CD4-positive, alpha-beta memory T cell (primary cell): ENCODE measurements at places on chromosomes 13 and 19.

- no peak for DNase-seq
These were observed 6.1 kb downstream of the LGALS14 start for GRCh38 chr19:39710333-39710890.

GRCh38 chr13:35483761-35484160 lies 7.3 kb upstream of the MAB21L1 start:
- no peak for DNase-seq

- no peak for DNase-seq
These were observed 35.7 kb downstream of the RYR1 start for GRCh38 chr19:38469151-38469550.

DNA sequence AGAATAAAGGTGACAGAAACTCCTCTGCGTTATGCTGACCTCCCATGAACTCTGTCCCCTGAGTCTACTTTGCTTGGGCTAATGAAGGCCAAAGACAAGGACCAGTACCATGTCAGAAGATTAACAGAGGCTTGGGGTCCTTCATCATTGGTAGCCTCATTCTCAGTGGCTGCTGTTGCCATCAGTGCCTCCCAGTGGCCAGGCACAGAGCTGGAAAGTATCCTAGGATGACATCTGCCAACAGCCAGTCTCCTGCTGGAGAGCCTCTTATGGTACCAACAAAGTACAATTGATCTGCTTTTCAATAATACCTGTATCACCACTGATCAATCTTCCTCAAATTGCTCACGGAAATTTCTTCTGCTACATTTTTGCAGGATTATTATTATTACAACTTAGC lies 281.6 kb downstream of the DNAJC15 start:
- DNase-seq = no peak
